GM20000 (cell line): ENCODE measurements at places on chromosomes 12 and 14.

GRCh38 chr14:24851837-24852236 lies 198.1 kb downstream of the STXBP6 start:
- no peak for DNase-seq

DNA sequence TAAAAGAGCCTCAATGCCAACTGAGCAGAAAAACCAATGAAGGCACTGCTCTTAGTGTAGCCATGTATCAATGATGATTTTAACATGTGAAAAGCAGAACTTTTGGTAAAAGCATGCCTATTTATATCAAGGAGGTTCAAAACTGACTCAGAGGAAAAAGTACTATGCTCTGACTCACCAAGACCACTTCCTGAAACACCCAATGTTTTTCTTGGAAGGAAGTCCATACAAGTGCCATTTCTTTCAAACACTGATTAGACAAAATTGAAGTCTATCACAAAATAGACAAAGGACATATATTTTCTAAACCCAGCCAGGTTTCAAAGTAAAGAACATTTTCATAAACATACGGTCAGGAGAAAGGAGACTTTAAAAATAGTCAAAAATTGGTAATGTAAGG lies 88.6 kb downstream of the EPS8 start:
- peak; percentile 19 for DNase-seq

DNA sequence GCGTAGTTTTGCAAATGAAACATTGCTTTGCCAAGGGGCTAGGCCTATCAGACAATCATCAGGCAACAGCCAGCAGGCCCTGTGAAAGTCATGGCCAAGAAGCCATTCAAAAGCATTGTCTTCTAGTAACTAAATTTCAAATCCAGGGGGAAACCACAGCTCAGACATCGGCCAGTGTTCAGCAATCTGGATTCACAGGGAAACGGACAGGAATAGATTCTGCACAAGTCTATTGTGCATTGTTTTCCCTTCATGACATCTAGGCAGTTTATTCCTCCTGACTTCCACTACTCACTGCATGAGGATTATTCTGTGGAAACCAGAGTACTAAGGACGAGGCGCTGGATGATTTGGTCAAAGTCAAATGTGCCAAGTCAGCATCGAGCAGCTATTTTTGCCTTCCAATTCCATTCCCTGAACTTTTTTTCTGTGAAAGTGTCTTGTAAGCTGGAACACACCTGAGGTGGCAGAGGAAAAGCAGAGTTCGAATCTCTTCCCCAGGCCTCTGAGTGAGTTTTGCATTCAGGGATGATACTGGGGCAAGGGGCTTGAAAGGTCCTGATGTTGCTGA lies 75.4 kb downstream of the VCPKMT start:
- DNase-seq, result no peak

- DNase-seq, result no peak
These were observed 37.1 kb downstream of the TBX5 start for GRCh38 chr12:114368685-114369452.

DNA sequence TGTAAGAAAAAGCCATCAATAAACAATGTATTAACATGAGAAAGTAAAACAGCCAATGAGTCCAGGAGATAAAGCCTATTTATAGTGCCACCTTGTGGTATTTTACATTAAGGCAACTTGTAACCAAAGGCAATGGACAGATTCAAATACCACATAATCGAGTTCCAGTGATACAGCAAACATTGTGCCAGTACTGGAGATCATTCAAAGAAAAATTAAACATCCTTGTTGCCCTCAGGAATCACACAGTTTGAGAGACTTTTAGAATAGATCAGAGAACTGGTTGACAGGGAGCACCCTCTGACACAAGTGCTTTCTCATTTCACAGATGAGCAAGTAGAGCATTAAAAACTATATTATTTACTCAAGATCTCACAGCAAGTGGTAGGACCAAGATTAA lies 98.1 kb downstream of the DDHD1 start:
- peak; percentile 32 for DNase-seq

DNA sequence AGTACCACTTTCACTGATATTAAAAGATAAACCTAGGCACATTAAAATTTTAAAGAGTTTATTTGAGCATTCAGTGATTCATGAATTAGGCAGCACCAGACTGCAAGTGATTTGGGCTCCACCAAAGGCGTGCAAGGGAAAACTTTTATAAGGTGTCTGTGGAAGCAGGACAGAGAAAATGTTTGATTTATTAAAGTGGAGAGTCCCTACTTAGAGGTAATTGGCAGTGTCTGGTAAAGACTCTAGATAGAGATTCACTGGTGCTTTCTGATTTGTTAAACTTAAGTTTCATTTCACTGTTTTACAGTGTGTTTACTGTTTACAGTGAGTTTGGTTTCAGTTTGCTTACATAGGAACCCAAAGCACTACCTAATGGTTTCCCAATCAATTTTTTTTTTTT lies 72.8 kb downstream of the ANKS1B start:
- DNase-seq, result peak; percentile 5

GRCh38 chr12:77686760-77687159 lies 143.9 kb upstream of the NAV3 start:
- no peak for DNase-seq

DNA sequence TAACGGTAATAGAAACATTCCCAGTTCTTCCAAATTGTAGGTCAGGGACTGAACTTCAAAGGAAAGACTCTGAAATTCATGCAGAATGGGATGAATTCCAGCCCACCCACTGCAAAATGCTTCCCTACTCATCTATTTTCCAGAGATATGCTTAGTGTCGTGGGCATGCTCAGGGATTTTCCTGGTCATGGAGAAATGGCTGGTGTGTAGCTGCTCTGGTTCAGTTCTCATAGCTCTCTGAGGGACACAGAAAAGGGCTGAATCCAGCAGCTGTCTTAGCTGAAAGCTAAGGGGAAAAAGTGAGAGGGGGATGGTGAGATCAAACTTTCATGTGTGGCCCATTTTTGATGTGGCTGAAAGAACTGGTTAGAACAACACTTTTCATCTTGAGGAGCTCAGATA lies 72.9 kb upstream of the KRAS start:
- DNase-seq, result no peak

- DNase-seq, result peak; percentile 18
These were observed 55.5 kb upstream of the PARP11 start for GRCh38 chr12:3928538-3929184.
